Naive thymus-derived CD8-positive, alpha-beta T cell (primary cell): ENCODE measurements at places on chromosomes 4 and X.
A peak's percentile ranks its signal among the peaks of the same experiment; 100 is the strongest.

DNA sequence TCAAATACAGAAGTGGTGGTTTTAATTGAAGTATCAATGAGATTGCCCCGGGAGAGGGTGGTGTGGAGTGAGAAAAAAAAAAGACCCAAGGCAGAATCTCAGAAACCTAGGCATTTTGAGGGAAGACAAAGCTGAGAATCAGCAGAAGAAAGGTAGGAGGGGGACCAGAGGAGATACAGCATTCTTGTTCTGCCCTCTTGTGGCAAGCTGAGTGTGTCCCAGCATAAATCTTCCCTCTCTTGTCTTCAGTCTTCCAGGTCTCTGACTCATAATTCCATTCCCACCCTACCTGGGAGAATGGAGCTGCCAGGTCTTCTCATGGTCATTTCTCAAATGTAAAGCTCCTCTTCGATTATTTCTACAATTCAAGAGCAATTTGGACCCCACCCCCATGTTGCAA, 32.7 kb upstream of the MAGED1 start:
- DNase-seq, result no peak

DNA sequence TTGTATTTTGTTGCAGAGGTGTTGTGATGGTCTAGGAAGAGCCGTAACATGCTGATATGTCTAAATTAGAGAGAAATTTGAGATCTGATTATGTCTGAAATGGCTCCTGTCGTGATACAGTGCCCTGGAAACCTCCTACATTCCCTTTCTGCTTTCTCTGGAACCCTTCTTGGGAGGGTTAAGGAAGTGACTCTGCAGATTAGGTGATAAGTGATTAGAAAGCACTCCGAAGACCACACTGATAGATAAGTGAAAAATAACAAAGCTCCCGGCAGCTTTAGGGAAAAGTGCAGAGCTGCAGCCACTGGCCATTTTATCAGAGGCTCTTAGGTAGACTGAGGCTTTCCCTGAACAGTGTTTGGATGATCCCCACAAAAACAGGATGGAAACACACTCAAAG, 110.6 kb downstream of the MGST2 start:
- DNase-seq, result no peak

DNA sequence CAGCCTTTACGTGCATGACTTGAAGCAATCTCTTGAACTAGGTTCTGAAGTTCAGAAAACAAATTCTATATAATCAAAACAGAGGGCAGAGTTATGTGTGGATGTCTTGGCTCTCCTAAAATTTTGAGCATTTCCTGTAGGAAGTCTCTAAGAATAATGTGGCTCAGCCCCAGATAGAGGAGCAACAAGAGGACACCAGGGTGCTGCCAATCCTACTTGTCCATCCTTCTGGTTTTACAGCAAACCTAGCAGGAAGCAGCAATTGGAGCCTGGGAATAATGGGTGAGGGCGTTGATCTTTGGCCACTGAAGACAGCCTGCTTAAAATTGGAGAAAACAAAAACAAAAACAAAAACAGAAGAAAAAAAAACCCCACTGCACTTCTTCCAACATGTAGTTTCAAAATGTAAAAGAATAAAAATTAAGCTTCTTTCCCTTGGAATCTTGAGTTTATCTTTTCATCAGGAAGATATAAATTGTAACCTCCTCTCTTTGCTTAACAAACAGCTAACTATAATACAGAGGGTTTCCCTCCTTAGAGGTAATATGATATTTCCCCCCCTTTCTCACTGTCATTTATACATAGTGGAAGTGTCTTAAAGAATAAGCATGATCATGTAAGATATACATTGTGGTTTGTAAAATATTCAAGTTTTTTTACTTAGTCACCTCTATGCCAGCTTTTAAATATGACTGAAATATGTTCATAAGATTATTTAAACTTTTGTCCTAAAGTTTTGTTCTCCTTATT, 130.6 kb downstream of the FBXO8 start:
- no peak for DNase-seq

GRCh38 chr4:52665592-52665991, 6.5 kb upstream of the USP46 start:
- no peak for DNase-seq

- DNase-seq, result no peak
Observed at GRCh38 chrX:42837747-42838146, 59.8 kb upstream of the PPP1R2C start.

DNA sequence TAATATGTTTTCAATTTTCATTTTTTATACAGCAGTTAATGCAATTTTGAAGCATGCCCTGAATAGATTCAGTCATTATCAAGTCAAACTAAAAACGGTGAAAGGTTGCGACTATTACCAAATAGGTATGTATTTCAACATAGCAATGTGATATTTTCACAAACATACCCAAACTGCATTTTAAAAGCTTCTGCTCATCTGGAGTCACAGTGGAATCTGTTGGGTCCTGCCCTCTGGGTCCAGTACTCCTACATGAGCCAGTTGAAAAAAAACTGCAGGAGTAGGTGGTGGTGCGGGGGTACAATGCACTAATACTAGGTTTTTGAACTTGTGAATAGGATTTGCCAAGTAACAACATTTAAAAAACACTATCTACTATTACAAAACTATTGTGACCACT, 938 bp downstream of the GPR34 start:
- DNase-seq, result no peak

GRCh38 chr4:151744614-151745013, 16.2 kb downstream of the GATB start:
- DNase-seq, result no peak

GRCh38 chr4:42816880-42817400, 75.6 kb upstream of the GRXCR1 start:
- DNase-seq, result no peak

- no peak for DNase-seq
Observed at GRCh38 chr4:15293711-15294110, 134.1 kb upstream of the C1QTNF7 start.

GRCh38 chrX:65926095-65927019, 113.5 kb downstream of the VSIG4 start:
- DNase-seq, result peak; percentile 16

GRCh38 chr4:144202081-144202480, 61.6 kb upstream of the GYPA start:
- DNase-seq, result no peak

GRCh38 chr4:48493452-48494100, 3.5 kb downstream of the ZAR1 start:
- DNase-seq, result no peak

- DNase-seq, result no peak
Observed at GRCh38 chrX:1224954-1225353, 12.5 kb upstream of the CRLF2 start.

DNA sequence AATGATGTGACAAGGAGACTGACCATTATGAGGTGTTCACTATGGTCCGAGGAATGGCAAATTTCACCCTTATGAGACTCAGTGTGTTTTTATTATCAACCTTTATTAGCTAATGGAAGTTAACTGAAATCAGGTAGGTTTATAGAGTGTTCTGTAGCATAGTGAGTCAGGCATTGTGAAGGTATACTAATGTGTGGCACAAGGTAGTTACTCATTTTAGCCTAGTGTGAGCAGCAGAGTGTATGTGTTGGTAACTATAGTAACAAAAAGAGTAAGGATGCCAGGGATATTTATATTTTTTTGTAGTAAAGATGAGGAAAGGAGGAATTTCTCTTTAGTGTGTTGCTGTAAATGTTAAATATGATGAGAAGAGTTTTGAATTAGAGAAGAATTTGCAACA, 12.0 kb downstream of the PDLIM5 start:
- DNase-seq, result no peak

GRCh38 chrX:29691044-29691443, 524.3 kb upstream of the MAGEB2 start:
- no peak for DNase-seq

- no peak for DNase-seq
Observed at GRCh38 chr4:88567591-88567990, 24.7 kb upstream of the HERC3 start.

- DNase-seq, result no peak
Observed at GRCh38 chr4:41323179-41323578, 66.5 kb downstream of the UCHL1 start.

GRCh38 chrX:43688586-43688985, 32.5 kb downstream of the MAOA start:
- DNase-seq, result no peak

GRCh38 chr4:151835467-151835866, 74.7 kb upstream of the GATB start:
- no peak for DNase-seq

GRCh38 chr4:26420913-26421312, 69.4 kb downstream of the CCKAR start:
- DNase-seq, result no peak

DNA sequence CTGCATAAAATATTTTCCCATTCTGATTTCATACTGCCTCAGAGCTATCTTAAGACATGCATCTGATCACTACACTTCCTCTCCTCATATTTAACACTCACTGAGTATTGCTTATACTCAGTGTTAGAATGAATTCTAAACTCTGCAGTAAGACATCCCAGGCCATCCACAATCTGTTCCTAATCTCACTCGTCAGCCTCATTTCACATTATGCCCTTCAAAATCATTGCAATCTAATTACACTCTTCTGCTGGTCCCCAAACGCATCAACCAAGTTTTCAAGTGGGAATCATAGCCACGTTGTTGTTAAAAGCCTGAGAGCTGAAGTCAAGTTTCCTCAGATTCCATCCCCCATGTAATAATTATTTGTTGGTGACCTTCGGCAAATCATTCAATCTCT, 1177.9 kb downstream of the ARAP2 start:
- DNase-seq, result no peak

GRCh38 chr4:155419266-155419665, 42.5 kb upstream of the MAP9 start:
- DNase-seq, result no peak

DNA sequence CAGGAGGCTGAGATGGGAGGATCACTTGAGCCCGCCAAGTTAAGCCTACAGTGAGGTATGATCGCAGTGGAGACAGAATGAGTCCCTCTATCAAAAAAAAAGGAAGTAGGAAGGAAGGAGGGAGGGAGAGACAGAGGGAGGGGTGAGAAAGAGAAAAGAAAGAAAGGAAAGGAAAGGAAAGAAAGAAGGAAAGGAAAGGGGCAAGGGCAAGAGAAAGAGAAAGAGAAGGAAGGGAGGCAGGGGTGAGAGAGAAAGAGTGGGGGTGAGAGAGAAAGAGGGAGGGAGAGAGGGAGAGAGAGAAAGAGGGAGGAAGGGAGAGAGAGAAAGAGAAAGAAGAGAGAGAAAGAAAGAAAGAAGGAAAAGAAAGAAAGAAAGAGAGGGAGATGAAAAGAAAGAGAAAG, 13.2 kb downstream of the ELF2 start:
- DNase-seq, result no peak

DNA sequence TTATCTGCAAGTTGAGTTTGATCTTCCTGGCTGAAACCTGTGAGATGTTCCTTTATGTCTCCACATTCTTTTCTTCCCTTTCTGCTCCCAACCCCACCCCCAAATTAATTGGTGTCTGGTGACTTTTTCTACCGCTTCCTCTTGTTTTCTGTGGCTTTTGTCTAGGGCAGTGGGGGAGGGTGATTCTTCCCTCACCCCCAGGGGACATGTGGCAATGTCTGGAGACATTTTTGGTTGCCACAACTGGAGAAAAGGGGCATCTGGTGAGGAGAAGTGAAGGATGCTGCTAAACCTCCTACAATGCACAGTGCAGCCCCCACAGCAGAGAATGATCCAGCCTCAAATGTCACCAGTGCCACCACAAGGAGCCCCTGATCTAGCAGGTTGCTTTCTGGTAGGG, 152.9 kb downstream of the NHS start:
- DNase-seq, result no peak

- no peak for DNase-seq
Observed at GRCh38 chr4:31370866-31371465, 650.8 kb downstream of the PCDH7 start.

GRCh38 chr4:183447646-183448045, 3.2 kb downstream of the CDKN2AIP start:
- no peak for DNase-seq

GRCh38 chr4:53505947-53506346, 85.3 kb downstream of the LNX1 start:
- DNase-seq, result no peak

GRCh38 chr4:184331268-184331995, 113.8 kb upstream of the ENPP6 start:
- DNase-seq, result no peak

DNA sequence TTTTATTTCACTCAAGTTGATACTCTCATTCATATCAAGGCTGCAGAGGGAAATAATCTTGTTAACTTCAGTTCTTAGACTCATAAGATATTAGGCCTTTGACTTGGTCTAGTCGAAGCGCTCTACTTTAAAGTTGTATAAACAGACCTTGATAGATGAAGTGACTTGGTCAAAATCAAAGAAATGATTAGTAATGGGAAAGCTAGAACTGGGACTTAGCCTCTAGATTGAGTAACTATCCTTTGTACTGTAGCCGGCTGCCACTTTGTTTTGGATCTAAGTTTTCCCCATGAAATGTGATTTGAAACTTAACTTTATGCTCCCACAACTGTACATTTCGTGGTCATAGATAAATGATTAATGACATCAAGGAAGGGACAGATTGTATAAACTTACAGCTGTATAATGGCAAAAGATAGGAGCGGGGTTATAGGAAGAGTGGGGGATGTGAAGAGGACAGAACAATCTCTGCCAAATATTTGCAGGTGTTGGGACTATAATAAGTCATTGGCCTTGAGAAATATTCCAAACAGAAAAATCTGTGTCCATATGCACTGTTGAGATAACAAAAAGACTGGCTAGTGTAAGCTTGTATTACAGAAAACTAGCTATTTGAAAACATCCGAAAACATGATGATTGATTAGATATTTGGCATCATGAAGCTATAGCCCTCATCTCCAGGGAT, 17.2 kb downstream of the MID2 start:
- no peak for DNase-seq

DNA sequence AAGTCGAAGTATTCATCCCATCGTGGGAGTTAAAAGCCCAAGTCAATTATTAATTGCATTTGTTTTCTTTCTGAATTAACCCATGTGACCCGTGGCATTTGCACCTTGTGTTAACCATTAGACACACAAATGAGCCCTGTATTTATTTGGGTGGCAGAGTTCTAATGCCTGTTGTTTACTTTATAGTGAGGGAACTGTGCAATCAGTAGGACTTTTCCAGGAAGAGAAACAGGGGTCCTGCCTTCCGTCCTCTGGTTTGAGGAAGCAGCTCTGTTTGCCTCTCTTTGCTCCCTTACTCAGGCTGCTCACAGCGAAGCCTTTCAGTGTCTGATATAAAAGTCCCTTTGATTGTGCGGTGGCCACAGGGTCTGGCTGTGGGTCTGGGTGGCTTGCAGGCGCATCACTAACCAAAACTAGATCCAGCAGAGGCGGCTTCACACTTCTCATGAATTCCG, 263.6 kb downstream of the PTTG2 start:
- no peak for DNase-seq

DNA sequence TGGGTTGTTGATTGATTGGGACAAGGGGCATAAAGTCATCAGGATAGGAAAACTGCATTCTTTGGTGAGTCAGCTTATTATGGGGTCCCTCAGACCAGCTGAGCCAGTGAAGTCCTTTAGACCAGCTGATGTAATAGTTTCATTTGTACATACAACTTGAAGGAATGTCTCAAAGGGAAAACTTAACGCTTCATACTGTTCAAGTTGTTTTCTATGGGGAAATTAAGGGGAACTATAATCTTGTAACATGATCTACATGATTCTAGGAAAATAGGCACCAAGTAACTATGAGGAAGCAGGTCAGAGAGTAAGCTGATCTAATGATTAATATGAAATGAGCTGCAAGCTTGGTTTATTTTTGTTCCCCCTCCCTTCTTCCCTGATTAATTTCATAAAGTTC, 175.1 kb upstream of the GRID2 start:
- DNase-seq, result no peak
